OCI-M1 (cell line): ENCODE measurements at places on chromosomes 12 and 14.

DNA sequence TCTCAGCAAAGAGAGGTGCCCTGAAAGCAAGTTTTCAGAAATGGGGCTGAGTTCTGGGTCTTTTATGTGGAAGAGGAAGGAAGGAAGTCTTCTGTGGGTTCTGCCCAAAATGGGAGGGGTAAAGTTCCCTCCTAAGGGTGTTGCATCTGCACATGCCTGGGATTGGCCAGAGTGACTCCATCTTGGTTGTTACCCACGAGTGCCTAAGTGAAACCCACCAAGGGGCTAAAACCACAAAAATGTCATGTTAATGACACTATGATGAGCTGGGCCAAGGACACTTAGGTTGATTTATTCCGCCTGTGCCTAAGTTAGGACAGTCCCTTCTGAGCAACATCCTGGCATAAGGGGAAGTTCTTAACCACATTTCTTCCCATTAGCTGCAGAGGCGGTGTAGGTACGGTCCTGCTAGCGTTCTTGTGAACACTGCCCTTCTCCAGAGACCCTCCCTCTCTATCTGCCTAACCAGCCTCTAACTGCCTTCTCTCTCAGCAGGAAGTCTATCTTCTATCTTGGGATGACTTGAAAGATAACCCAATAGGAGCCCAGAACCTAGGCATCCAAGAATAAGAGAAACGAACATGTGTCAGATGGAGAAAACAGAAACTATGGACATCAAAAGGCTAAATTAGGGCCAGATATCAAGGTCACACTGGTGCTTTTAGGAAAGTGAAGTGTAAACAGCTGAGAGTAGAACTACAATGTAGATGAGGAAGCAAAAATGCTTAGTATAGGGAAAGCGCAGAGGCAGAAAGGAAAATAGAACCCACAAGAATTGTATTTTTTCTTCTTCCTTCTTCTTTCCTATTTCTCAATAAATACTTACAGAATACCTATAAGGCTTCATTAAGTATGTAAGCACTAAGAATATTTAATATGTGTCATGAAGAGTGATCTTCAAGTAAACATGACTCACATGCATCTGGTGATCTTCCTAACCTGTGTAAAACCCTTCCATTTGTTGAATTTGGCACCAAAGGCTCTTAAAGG is 104.2 kb upstream of the AMN1 start:
- DNase-seq, result peak; percentile 86

- DNase-seq, result no peak
Observed at GRCh38 chr12:82479511-82479910, 121.2 kb downstream of the METTL25 start.

DNA sequence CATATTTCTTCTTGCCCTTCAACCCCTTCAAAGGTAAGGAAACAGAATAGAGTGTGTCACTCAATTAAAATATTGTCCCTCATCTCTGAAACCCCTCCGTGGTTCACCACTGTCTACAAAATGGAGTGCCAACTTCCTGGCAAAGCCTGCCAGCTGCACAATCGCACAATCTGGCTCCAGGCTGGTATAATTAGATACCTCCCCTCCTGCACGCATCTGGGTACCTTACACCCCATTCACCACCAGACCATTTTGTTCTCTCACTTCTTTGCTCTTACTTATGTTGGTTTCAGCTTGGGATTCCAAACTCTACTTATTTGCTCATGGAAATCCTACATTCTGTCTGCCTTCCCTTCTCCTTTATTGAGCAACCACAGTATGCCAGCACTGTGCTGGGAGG is 314.9 kb downstream of the NUAK1 start:
- DNase-seq, result no peak

DNA sequence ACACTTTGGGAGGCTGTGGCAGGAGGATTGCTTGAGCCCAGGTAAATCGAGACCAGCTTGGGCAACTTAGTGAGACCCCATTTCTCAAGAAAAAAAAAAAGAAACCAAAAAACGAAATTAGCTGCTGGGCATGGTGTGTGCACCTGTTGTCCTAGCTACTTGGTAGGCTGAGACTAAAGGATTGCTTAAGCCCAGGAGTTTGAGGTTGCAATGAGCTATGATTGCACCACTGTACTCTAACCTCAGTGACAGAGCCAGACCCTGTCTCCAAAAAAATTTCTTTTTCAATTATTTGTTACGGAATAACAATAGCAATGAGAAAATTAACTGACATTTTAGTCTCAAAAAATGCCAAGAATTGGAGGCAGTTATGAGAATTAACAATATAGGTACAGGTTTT is 128.0 kb downstream of the CCDC91 start:
- DNase-seq, result no peak

DNA sequence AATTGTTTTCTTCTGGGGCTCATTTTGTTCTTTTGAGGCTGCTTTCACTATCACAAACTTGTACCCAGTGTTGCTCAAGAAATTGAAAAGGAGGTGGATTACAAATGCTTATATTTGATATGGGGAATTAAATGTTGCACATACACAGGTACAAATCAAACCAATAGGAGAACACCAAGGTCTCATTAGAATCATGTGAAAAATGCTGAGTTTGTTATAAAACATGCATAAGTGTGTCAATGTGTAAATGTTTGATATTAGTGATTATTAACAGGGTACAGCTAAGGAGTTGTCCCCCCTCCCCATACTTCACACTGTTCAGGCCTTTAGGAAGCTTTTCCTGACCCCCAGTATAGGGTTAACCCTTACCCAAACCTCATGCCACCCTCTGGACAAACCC is 971.2 kb upstream of the SEL1L start:
- DNase-seq, result no peak

DNA sequence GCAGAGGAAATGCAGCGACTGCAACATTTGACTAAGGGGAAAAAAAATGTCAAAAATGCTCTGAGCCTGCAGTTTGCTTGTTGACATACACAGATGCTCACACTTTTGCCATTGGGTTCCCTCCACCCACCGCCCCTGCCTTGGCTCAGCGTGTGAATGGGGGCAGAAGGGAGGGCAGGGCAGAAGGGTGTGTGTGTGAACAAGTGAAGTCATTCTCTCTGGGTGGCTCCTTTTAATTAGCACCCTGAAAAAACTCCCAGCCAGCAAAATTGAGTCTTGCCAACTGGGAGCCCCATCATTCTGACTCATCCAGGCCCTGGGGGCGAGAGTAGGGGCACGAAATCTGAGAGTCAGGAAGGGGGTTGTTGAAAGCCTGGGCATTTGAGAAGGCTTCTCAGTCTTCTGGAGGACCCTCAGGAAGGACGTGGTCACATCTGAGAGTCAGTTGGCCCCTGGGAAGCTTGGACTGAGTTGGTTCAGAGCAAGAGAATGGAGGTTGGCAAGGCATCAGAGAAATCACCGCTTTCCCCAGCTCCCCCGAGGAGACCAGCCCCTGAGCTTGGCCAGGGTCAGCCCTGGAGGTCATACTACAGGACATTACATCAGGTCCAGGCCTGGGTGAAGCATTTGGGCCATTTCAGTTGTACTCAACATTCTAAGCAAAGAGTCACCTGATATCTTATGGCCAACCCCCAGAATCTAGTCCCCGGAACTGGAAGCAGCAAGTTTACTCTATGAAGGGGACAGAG is 22.7 kb upstream of the KRT78 start:
- no peak for DNase-seq

DNA sequence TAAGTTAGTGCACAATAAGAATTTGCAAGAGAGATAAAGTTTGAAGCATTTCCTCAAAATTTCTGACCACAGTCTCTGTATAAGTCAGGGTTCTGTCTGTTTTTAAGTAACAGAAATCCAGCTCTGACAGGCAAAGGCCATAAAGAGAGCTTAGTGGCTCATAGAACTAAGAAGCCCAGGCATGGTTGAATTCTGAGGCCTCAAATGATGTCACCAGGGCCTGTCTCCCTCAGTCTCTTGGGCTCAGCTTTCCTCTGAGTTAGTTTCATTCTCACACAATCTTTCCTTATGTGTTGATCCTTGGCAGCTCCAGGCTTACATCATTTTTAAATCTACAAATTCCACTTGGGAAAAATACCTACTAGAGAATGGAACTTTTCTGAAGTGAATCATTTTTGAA is 173.4 kb upstream of the ATP2B1 start:
- DNase-seq, result peak; percentile 72

GRCh38 chr12:58148405-58148804 is 207.0 kb downstream of the ATP23 start:
- peak; percentile 47 for DNase-seq

- no peak for DNase-seq
Observed at GRCh38 chr14:34536951-34537676, 2.4 kb downstream of the EAPP start.

DNA sequence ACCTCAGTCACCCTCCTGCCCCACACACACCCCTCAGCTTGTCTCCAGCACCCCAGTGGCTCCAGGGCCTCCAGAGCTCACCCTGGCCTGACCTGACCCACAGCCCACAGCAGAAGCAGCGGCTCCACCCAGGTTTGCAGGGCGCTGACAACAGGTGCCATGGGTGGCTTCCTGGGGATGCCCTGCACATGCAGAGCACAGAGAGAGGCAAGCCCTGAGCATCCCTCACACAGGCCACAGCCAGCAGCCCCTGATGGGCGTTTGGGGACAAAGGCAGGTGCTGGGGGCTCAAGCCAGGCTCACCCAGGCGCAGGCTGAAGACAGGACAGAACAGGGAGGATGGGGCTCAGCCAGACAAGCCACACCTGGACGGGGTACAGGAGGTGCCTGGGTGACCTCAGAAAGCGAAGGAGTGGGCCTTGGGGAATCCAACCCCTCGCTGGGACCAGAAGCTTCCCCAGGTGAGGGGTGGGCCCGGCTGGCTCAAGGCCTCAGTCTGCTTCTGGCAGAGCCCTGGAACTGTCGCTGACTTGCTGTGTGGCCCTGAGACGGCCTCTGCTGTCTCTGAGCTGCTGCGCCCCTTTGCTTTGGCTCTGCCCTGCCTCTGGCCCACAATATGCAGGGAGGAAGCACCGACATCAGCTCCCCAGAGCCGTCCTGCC is 10.6 kb downstream of the ARL6IP4 start:
- DNase-seq, result no peak

DNA sequence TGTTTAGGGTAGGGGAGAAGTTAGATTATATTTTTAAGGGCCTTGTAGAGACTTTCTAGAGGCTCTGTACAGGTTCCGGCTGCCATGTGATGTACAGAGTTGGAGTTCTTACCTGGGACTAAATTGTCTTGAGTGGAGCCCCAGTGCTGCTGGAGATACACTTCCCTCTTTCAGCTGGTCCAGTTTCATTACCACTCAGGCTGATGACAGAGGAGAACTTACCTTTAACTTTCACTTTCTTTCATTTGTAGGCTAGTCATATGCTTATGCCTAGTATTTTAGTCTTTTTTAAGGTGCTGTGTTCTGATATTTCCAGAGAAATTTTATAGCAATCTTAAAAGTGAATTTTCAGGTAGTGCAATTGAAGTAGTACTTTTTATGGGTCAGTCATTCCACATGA is 117.3 kb downstream of the ERC1 start:
- peak; percentile 42 for DNase-seq

GRCh38 chr12:58703866-58704265 is 216.4 kb downstream of the LRIG3 start:
- DNase-seq, result no peak

DNA sequence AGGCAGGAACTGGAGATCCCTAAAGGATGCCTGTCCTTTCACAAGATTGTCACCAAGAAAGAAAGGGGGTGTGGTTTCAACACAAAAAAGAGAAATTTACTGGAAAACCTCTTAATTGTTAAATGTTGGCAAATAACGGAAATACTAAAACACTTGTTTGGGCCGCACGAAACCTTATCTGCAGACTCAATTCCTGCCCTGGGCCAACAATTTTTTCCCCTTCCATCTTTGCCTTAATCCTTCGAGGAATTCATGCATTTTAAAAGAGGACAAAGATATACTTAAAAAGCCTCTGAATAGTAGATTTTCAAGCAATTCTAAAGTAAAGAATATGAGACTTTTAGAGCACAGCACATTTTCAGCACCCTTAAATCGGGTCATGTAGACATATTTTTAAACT is 366.2 kb downstream of the DUSP6 start:
- no peak for DNase-seq

- DNase-seq, result no peak
Observed at GRCh38 chr14:45332360-45332988, 79.5 kb upstream of the MIS18BP1 start.

- no peak for DNase-seq
Observed at GRCh38 chr12:29634057-29634456, 136.6 kb upstream of the OVCH1 start.

- no peak for DNase-seq
Observed at GRCh38 chr12:130141105-130141504, 21.2 kb upstream of the FZD10 start.

DNA sequence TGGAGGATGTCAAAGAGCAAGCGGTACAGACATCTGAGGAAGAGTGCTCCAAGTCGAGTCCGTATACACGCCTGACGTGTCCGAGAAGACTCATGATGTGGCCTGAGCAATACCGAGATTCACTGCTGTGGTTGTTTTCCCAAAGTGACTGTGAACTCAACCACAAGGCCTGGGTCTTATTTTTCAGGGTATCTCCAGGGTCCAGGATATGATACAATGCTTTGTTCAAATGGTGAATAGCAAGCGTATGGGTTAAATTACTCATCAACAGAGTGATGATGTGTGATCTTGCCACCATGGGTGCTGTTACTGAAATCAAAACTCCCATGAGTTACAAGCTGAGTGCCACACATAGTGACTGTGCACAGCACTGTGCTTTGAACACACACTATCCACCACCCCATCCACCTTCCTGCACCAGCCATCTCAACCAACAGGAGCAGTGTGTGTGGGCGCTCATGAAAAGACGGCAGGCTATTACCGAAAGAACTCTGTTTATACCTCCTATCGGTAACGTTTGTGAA is 109.6 kb downstream of the BCAT1 start:
- no peak for DNase-seq

DNA sequence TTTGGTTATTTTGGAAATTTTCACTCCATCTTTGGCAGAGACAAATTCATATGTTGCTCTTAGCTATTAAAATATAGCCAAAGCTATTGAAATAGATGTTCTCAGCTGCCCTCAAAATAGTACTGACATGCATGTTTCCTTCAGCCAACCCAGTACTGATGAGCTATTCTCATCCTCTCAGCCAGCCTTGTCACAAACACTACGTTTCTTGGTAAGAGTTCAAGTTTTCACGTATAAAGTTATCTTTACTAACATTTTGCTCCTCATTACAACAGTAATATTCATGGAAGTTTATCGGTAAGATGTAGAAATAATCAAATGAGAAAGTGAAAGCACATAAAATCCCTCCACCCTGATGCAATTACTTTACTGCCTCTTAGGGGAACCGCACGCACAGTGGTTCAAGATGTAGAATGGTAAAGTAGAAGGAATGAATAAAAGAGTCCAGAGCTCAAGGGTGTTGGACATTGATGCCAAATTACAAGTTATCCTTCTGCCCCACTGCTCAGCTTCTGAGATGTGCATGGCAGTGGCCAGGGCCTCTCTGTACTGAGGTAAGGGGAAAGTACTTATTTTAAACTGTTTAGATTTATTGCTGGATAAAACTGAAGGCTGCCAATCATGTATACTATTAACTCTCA is 20.7 kb downstream of the GCH1 start:
- peak; percentile 83 for DNase-seq

- DNase-seq, result no peak
Observed at GRCh38 chr12:81300454-81300853, 222.6 kb downstream of the ACSS3 start.
